ENCODE measurements at places on chromosomes 12 and 14.
A peak's percentile ranks its signal among the peaks of the same experiment; 100 is the strongest.

DNA sequence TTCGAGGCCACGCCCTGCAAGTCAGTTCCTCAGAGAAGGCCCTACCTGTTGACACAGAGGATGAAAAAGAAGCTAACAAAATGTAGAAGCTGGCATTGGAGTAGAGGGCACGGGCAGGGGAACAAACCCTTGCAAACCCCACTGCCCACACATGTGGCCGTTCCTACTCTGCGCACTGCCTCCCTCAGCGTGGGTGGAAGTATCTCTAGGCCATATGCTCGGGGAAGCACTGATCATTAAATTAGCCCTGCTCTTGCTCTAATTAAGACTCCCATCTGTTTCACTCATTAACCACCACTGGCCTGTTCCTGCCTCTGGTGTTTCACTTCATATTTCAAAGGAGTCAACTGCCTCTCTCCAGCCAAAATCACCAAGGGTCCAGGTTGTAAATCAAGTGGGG, 201.2 kb upstream of the SFSWAP start:
- peak; percentile 73 for DNase-seq

DNA sequence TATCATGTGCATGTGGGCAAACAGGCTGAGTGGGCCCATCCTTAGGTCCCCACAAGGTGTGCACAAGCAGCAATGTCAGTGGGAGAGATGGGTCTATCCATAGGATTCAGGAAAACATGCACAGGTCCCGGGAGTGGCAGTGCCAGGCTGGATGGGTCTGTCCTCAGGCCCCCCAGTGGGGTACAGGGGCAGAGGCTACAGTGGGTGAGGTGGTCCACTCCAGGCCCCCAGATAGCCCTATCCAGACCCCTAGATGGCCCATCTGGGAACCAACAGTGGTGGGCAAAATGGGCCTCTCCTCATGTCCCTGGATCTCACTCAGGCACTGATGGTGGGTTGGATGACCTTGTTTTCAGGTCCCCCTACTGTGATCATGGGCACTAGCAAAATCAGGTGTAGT, 277.8 kb upstream of the SYT1 start:
- no peak for DNase-seq

DNA sequence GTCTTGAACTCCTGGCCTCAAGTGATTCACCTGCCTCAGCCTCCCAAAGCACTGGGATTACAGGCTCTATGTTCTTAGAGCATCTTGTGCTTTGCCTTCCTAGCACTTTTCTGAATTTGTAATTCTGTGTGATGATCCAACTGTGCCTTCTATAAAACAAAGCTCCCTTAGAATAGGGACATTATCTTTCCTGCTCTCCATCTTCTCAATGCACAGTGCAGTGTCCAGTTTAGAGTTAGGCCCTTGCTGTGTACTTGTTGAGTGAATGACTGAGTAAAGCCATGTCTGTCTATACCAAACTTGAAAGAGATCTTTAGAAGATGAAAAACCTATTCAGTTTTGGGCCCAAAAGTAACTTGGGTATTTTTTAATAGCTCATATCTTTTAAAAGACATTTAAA, 5.2 kb downstream of the WDR20 start:
- DNase-seq: no peak

DNA sequence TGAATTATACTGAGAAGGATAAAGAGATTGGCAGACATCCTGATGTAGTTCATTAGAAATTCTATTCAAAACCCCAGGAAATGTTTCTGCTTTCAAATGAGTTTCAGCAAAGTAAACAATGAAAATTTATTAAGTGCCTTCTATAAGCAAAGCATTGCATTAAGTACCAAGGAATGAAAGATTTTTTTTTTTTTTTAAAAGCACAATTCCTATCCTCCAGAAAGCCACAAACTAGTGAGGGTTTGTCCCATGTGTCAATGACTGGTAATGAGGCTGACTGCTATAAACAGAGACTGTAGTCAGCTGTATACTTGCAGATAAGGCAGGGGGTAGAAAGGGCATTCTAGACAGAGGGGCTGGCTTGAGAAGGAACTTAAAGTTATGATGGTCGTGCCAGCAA, 6.7 kb downstream of the ANO4 start:
- no peak for DNase-seq

DNA sequence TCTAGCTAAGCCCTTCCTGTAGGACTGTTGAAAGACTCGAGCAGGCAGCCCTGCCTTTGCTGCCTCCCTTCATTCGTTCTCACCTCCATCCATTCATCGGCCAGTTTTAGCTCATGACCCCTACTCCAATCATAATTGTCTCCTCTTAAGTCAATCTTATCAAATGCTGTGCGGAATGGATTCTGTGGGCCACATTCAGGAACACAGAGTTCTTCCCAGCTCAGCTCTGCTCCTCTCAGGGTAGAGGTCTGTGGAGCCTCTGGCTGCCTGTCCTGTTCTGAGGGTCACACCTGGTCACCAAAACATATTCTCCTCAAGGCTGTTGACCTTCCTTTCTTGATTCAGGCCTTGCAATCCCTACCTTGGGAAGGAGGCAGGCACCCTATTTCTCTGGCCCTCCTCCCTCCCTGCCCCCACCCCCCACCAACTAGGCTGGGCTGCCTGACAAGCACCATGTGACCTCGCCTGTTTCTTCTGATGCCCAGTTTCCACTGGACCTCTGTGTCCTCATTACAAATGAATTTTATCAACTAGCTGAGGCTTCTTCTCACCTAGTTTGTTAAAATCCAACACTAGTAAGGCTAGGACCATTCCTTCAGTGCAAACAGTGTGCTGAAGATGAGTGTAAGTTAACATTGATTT, 3.5 kb downstream of the SMCO2 start:
- DNase-seq: no peak

GRCh38 chr12:89475203-89475990, 49.2 kb downstream of the GALNT4 start:
- DNase-seq: no peak

GRCh38 chr14:29895591-29896083, 32.0 kb downstream of the PRKD1 start:
- peak; percentile 16 for DNase-seq

DNA sequence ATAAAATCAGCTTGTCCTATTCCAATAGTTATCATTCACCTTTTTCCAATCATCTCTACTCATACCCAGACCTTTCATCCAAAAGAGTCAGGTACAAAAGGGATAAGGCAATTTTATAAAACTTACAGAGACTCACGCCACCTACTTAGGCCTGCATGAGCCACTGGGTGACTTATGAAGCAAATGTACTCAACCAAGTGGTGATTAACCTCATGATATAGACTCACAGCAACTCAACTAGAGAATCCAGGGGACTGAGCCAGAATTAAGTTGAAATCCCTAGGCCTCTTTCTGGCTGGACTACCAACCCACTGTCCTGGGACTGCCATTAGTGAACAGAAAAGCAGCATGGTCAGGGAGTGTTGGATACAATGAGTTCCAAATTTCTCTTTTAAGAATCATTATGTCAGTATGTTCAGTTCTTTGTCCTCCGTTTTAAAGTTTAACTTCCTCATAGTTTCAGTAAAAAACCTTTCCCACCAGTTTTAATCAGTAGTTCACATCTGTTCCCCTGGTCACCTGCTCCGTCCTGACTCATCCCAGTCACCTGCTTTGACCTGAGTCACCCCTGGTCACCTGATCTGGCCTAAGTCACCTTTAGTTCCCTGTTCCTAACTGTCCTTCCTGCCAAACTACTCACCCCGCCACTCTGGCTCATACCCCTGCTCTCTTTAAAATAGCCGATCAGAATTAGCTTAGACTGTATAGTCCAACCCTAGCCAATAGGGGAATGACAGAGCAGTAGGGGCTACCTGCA, 36.8 kb downstream of the SPTSSA start:
- no peak for DNase-seq

GRCh38 chr12:23906329-23906728, 43.1 kb downstream of the SOX5 start:
- peak; percentile 16 for DNase-seq

GRCh38 chr14:80768646-80769045, 172.9 kb downstream of the CEP128 start:
- DNase-seq: no peak

DNA sequence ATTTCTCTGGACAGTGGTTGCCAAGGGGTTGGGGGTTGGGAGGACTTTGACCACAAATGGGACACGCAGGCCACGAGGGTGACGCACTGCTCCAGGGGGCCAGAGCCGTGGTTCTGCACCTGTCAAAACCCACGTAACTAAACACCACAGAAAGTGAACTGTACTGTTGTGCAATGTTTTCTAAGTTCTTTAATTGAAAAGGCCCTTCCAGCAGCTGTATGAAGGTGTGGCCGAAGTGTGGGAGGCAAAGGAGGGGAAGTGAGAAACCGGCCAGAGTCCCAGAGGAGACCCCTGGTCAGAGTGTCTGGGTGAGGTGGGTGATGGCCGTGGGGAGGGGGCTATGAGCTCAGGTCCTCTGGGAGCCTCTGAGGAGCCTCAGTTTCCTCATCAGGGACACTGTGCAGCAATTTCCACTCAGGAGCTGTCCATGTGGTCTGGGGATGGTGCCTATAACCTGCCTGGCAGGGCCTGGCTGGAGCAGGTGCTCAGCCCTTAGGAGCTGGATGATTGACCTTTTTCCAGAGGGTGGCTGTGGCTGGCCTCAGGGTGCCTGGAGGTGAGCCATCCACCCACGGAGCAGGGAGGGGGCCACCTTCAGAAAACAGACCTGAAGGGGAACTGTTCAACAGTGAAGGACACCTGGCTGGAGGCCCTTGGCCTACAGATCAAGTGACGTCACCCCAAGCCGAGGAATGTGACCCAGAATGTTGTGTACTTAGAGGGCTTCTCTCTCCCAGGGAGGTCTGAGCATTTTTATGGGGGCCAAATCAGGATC, 9.8 kb upstream of the BDKRB2 start:
- DNase-seq: no peak

DNA sequence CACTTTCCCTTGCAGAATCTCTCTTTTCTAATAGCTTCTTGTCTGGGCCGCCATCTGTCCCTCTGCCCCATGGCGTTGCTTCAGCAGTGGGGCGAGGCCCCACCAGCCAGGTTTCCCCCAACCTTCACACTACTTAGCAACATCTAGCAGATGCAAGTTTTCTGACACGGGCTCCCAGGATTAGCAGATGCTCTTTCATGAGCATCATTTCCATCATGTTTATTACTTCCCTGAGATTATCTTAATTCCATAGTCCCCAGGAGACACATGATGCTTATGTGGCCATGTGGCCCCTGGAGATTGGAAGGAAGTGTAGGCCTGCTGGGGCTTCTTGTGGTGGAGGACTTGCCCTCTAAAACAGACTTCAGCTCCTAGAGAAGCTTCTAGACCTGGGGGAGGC, 102.0 kb upstream of the MYL2 start:
- no peak for DNase-seq

DNA sequence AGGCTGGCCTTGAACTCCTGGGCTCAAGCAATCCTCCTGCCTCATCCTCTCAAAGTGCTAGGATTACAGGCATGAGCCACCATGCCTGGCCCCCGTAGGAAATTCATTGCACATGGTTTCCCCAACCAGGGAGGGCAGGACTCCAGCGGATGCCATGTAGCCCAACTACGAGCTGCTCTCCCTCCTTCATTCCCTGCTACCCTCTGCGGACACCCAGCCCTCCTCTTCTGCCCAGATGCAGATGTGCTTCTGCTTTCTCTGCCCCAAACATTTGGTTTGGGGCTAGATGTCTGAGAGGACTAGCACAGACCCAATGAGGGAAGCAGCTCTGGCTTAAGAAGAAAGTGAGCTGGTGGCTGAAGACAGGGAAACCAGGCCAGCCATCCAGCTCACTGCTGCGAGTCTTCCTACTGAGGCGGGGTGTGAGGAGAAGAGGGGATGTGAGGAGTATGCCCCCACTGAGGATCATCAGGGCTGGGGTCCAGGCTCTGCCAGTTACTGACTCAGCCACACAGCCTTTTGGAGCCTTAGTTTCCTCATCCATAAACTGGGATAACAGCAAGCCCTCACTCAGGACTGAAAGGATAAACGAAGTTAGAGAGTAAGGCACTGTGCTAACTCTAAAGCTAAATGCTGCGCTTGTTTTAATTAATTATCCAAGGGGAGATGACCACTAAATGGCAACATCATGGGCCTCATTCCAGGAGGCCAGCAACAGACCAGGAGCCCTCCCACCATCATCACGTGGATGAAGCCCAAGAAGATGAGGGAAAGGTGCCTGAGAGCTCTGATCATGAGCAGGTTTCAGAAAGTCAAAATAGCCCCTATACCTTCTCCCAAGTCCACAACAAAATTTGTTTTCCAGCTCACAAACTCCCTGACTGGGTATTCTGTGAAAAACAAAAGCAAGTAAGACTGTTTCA, 10.9 kb downstream of the CTDSP2 start:
- no peak for DNase-seq

GRCh38 chr12:45994736-45995135, 4.4 kb upstream of the SCAF11 start:
- no peak for DNase-seq

DNA sequence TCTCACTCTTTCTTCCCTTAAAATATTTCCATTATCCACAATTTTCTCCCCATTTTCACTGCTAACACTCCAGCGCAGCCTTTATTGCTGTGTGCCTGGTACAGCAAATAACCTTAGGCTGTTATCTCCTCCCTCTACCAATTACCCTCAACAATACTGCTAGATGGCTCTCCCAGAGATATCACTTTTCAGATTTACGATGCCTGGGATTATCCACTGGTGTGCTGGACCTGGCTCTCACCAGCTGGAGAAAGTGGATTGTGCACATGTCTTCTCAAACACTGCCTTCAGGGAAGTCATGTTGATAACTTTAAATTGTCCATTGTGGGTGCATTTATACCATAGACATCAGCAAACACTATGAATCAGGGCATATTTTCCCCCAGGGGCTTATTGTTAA, 101.9 kb upstream of the ADAMTS20 start:
- peak; percentile 6 for DNase-seq

DNA sequence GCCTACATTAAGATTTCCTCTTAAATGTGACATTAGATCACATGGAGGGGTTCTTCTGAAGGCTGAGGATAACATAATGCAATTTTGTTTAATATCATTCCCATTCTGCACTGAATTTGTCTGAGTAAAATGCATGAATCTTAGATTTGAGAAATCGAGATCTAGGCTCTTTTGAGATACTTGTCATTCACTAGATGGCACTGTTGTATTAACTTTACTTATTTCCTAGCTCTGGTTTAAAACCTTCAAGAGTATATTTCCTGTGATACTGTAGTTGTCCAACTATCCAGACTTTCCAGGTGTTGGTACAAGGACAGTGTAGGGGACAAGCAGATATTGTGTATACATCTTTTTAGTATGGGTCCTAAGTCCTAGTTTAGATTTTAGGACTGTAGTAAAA, 91.7 kb upstream of the SEL1L start:
- DNase-seq: peak; percentile 56

- DNase-seq: no peak
Observed at GRCh38 chr12:86727160-86727559, 471.0 kb upstream of the MGAT4C start.

DNA sequence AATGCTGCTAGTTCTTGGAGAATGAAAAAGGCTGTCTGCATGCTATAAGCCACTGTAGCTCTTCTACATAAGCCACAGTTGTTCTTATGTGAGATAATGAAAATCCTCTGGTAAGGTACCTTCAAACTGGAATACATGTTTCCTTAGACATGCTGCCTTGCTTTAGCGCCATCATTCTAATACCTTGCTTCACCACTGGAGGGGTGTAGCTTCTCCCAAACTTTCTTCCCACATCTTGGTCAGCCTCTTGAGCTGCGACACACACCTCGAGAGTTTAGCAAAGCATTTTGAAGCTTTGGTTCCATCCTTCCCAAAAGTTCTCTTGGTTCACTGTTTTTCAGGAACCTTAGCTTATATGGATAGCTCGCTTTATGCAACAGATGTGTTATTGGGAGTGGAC, 69.5 kb downstream of the NKX2-1 start:
- DNase-seq: no peak

- peak; percentile 75 for DNase-seq
Observed at GRCh38 chr12:6829536-6830220, 1.5 kb downstream of the P3H3 start.

- no peak for DNase-seq
Observed at GRCh38 chr12:32765906-32766305, 10.2 kb upstream of the YARS2 start.

- peak; percentile 91 for DNase-seq
Observed at GRCh38 chr14:23094666-23095195, at the start of gene ACIN1. ACIN1 (minus strand) TSS chr14:23095136; CDS start chr14:23095112, 24 bp downstream.
